ENCODE measurements at places on chromosomes 1 and 21.

- DNase-seq = no peak
Observed at GRCh38 chr1:9482403-9482802, 56.9 kb upstream of the SLC25A33 start.

DNA sequence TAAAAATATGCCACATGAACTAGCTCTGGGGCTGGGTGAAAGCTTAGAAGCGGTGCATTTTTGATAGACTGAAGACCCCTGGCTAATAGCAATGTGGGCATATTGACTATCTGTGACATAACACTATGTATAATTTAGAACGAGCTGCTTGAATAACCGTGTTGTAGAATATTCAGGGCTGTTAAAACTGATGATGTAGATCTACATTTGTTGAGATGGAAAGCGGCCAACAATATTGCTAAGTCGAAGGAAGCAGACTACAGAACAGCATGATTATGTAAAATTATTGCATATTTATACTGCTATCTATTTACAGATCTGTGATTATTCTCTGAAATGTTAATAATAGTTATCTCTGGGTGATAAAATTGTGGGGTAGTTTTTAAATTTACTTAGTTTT lies 41.1 kb upstream of the BCL10 start:
- no peak for DNase-seq

DNA sequence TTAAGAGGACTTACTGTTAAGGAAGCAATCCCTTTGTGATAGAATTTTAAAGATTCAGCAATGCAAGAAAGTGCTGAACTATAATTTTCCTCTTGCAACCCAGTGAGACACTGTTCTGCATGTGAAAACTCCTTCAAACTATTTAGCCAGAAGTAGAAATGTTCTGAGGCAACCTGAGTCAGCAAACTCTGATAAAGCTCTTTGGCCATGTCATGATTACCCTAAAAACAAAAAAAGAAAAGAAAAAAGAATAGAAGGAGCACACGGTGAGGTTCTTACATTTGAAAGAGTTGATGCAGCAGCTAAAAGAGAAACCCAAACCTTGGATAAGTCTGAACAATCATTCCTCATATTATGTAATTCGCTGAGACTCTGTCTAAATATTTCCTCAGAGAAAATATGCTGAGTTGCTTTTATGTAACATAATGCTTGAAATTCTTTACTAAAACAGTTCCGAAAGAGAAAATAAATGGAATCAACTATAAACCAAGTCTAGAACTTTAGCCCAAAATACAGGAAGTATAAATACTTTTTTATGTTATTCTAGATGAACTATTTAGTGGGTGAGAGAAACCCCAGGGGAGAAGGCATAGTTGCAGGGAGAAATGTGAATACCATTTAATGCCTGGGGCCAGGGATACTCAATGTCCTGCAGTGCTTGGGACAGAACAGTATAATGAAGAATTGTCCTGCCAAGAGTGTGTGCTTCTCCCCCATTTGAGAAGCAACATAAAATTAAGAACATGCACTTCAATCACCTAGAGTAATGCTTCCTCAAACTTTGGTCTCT lies 60.0 kb downstream of the INTS7 start:
- no peak for DNase-seq

- DNase-seq = no peak
Observed at GRCh38 chr1:88847643-88848042, 43.7 kb downstream of the GTF2B start.

- DNase-seq = no peak
Observed at GRCh38 chr1:113983391-113983790, 4.1 kb downstream of the OLFML3 start.

DNA sequence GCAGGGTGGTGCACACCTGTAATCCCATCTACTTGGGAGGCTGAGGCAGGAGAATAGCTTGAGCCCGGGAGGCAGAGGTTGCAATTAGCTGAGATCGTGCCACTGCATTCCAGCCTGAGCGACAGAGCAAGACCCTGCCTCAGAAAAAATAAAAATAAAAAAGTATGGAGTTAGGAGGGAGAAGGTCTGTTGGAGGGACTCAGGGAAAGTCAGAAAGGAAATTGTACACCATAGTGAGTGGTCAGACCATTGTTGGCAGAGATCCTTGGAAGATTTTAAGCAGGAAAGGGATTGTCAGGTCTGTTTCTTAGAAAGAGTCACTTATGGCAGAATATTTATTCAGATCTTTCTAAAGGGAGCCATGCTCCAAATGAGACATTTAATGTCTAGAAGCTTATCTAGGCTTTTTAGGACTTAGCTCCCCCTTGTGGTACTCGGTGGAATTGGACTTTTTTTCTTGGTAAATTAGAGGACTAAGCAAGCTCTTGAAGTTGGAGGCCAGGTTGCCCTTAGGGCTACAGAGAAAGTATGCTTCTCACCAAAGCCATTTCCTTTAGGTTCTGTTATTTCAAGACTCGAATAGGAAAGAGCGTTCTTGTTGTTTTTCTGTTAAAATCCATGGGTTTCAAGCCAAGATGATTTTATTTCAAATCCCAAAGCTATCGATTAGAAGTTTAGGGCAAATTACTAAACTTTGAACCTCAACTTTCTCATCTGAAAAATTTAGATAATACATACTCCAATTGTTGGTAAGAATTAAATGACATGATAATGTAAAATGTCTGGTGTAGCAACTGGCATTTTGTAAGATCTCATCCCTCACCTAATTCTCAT lies 16.5 kb downstream of the MIA3 start:
- DNase-seq = peak; percentile 80

GRCh38 chr1:26862781-26863684 lies at the start of gene SFN:
TSS of gene SFN (plus strand) at chr1:26863149. CDS start at chr1:26863213, 64 bp downstream.
- peak; percentile 96 for DNase-seq

- no peak for DNase-seq
Observed at GRCh38 chr1:166470441-166470840, 303.6 kb upstream of the FAM78B start.

DNA sequence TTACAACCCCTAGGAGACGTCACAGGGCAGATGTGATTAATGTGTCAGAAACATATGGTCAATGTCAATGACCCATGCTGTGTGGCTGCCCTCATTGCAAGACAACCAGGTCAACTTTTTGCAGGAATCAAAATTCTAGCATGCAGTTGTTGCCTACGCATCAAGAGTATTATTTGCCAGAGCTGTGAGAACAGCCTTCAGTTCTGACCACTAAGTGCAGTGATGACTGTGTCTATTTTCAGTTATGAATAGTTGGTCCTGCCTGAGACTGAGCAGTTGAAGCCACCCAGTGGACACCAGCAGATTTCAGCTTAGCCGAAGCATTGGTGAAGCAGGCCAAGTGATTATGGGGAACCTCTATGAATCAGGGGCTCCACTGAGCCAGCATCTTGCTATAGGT lies 47.3 kb downstream of the LYPLAL1 start:
- no peak for DNase-seq

DNA sequence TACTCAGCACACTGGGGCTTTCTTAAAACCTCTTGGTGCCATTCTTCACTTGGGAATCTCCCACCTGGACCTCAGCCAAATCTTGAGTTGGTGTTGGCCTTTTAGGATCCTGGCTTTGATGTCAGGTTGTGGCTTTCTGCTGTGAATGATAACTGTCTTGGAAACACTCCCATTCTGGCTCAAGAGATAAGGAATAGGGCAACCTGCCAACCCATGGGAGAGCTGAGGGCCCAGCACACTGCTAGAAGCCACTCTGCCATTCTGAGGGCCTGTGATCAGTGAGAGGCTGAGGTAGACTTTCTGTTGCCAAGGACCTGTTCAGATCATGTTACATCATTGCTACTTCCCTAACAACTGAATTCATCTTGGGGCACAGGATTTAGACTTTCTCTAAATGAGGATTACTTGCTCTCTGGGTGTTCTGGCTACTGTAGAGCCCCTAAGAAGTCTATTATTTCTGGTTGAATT lies 45.8 kb downstream of the TTC39A start:
- DNase-seq = peak; percentile 94

DNA sequence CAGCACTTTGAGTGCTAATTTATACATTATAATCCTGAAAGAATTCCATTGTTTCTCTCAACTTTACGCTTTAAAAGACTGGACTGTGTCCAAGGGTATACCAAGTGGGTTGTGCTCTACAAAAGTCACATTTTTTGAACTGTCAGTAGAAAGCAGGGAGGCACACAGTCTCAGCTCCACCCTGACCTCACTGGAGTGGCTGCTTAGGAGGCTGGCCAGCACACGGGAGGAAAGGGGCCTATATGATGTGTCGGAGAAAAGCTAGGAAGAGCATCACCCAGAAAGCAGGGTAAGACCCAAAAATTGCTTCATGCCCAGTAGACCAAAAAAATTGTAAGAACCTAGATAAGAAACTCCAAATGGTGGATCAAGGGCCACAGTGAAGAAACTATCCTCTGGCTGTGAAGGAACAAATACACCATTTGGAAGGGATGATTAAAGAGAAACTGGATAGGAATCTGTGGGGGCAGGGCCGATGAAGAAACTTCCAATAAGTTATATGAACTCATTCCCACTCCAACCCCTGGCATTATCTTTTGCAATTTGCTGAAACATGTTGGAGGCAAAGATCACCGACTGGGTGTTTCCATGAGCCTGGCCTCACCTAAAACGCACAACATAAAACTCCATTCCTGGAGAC lies 1.9 kb downstream of the S100A10 start:
- DNase-seq = peak; percentile 36

DNA sequence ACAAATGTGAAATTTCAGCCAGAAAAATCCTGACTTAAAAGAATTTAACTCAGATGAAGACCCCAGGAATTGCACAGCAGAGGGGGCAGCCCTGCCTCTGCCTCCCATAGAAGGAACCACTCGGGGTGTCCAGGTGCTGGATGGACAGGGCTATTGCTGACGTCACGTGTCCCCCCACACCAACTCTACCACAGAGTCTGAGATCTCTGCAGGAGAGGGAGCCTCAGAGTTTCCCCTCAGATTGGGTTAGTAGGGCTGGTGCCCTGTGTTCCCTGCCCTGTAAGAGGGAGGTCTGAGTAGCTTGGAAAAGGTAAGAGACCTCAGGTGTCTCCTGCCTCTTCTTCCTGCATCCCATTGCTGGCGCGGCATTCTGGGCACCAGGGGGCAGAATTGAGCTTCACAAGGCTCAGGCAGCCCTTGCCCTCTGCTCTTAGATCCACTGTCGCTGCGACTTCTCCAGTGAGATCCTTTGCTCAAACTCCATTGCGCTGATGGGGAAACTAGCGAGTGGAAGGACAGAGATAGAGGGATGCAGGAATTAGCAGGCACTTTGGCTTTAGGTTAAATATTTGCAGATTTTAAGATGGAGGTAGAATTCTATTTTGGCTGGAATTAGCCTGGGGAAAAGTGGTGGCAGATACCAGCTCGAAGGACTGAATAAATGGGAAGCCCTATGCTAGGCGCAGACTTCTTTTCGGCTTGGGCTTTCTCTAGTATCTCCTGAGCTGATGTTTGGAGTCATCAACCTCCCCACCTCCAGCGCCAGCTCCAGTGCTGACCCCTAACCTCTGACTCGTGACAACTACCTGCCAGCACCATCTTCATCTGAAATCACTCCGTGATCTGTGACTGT lies 42.8 kb upstream of the DMBX1 start:
- DNase-seq = peak; percentile 61

DNA sequence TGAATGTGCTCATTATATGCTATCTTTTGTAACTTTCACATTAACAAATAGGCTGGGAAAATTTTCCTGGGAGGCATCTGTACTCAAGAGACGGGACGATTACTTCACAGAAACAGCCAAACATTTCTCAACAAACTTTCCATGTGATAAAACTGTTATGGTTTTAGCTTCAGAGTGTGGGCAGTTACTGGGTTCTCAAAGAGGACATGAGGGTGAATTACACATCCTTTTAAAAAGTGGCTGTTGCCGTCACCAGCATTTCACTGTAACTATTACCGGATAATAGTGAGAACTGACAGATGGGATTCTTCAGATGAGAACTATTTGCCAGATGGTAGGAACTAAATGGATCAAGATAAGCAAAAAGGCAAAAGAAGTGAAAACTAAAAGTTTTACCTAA lies 109.1 kb downstream of the APP start:
- DNase-seq = no peak

DNA sequence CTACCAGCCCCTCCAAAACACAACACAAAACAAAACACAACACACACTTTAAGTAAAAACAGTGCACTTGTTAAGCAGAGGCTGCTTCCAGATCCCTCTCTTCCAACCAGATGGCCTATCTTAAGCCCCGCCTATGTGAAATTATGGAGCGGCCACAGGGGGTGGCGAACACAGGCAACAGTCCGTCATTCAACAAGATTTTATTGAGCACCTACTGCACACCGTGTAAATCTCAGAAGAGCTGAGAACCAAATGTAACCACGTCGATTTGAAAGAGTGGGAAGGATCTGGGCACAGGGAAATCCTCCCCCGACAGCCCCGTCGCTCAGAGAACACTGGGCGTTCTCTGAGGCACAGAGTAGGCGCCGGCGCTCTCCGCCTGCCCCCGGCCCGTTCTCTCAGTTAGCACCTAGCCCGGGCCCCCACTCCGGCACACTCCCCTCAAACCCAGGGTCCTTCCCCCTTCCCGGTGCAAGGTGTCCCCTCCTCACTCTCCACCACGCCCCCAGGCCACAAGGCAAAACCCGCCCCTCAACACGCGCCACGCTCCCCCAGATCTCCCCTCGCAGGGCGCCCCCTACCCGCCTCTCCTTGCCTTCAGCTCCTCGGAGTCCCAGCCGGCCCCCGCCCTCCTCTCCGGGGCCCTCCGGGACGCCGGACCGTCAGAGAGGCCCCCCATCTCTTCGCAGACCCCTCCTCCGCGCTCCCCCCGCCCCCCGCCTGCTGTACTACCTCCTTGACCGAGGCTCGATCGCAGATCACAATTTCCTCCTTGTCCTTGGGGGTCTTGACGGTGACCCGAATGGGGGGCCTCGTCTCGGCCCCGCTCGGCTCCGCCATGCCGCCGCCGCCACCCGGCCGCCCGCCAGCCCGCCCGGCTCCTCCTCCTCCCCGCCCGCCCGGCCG lies 483 bp downstream of the UBQLN4 start:
- peak; percentile 56 for DNase-seq

- DNase-seq = no peak
Observed at GRCh38 chr1:229240532-229240931, 30.4 kb upstream of the RAB4A start.

DNA sequence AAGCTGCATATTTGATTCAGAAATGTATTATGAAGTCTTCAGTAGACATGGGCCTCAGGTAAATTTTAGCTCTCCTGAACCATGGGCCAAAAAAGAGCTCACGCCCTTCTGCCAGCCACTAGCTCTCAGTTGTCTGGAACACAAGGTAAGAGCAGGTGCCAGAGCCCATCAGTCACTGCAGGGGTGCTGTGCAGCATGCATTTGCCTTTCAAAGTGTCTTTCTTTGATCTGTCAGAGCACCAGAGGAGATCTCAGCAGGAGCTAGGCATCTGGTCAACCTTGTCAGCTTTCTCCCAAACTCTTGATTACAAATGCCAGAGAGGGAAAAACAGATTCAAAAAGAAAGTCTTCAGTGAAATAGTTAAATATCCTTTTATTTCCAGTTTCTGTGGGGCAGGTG lies 332.3 kb downstream of the COL11A1 start:
- DNase-seq = no peak

Data from LoVo (cell line).